CD4-positive, alpha-beta T cell treated with Interferon alpha-2 for 1 hour (primary cell): ENCODE measurements at places on chromosomes 1 and 21.

DNA sequence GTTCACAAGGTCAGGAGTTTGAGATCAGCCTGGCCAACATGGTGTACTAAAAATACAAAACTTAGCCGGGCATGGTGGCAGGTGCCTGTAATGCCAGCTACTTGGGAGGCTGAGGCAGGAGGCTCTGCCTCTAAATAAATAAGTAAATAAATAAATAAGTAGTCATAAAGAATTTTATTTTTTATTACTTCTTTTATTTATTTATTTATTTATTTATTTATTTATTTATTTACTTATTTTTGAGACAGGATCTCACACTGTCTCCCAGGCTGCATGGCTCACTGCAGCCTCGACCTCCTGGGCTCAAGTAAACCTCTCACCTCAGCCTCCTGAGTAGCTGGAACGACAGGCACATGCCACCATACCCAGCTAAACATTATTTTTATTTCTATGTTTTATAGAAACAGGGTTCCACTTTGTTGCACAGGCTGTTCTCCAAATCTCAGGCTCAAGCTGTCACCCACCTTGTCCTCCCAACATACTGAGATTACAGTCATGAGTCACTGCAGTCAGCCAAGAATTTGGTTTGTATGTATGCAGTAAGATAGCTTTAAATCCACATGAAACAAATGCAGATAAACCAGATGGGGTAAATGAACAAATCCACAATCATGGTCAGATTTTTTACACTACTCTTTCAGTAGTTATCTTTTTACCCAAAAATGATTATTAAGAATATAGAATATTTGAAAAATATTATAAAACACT lies 523.3 kb upstream of the RGS18 start:
- DNase-seq, result no peak

DNA sequence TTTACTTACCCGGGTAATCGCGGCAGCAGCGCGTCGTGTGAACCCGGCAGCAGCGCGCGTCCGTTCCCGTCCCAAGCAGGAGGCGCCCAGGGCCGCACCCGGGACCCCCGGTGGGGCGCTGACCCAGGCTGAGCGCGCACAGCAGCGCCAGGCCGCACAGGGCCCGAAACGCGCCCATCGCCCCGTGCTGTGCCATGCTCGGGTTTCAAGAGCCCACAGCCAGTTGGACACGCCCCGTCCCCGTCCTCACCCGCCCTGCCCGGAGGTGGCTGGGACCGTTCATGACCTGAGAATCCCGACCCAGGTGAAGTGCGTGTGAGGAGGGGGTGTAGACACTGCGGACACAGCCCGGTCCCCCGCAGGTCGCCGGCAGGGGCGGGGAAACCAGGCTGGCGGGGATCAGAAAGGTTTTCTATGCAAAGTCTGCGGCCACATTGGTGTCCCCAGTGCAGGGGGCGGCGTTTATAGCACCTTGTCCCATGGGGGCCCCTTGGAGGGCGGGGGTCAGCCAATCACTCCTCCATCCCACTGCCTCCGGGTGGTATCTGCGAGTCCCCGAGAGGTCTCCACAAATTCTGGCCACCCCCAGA lies at the start of gene TNFRSF18:
TNFRSF18 (minus strand) TSS at position 217 of the 590 bp plus-strand sequence; CDS start at position 196, 21 bp downstream.
- no peak for DNase-seq

DNA sequence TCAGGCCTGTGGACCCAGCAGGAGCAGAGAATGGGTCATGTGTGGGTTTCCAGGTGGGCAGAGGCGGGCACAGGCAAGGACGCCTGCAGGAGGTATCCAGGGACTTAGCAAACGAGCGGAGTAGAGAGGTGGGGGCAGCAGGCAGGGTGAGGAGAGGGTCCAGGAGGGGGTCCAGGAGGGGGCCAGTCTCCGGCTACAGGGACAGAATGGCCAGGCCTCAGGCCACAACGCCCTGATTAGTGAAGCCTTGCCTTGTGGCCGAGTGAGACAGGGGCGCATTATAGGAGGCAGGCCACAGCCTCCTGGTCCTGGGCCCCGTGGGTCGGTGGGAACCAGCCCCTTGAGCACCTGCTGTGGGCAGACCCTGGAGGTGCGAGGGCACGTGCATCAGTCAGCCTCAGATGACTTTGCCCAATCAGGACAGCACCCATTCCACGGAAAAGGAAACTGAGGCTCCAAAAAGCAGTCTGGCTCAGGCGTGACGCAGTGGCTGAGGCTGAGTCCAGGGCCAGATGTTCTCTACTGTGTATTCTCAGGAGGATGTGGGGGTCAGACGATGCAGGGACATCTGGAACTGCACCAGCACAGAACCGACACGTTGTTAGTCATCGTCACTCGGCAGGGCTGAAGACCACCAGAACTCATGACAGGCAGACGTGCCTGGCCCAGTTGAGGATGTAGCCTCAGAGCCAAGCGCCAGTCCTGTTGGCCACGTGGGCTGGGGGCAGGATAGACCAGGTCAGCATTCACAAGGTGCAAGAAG lies 113.7 kb downstream of the CRYAA start:
- DNase-seq, result no peak

DNA sequence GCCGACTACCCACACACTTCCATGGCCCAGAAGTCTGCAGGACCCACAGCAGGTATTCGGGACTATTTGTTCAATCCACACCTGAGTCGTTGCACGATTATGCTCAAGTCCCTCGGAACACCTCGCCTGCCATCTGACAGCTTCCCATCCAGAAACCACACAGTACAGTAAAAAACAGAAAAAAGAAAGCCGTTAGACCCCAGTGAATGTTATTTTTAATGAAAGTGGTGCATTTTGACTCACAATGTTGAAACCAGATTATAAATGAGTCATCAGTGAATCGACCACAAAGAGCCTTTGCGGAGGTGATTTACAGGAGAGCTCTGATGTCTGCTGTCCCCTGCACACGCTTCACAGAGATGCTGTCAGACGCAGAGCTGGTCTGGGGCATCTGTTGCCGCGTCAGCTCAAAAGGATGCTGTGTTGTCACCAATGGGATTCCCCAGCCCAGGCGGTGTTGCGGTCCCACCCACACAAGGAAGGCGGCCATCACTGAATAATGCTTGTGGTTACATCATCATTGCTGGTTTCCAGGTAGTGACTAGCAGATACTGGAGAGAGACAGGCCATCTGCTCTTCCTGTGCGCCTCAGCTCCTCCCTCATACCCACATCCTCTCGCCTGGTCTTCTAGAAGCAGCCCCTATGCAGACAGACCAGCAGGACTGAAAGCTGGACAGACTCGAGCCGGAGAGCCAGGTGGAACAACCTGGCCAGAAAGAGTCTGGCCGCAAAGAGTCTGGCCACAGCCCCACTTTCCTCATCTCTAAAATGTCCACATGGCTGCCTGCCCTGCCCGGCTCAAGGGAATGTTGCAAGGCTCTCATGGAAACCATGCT lies 116.8 kb downstream of the TOMM20 start:
- peak; percentile 97 for DNase-seq

DNA sequence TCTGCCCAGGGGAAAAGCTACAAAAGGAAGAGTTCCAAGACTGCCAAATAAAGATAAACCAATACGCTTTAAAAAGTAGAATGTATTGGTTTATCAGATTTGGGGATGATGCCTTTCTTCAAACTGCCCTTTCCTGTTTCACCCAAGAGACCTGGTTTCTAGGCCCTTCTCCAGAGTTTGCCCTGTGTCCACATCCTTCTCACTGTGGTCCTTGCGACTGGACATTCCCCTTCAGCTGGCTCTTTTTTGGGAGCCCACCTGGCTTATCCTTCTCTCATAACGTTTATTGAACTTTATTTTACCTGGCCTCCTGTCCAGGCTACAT lies 490 bp upstream of the CZIB start:
- DNase-seq, result no peak

GRCh38 chr1:238752327-238752726 lies 634.0 kb upstream of the CHRM3 start:
- DNase-seq, result no peak

- no peak for DNase-seq
Measured at GRCh38 chr1:46174448-46175231, at the start of gene TSPAN1. Gene TSPAN1 (plus strand): TSS chr1:46175087. CDS start chr1:46181108, 6,021 bp downstream.

GRCh38 chr1:74869702-74870101 lies 136.8 kb downstream of the TYW3 start:
- DNase-seq, result no peak

- peak; percentile 51 for DNase-seq
Measured at GRCh38 chr1:180515857-180516388, 13.5 kb upstream of the ACBD6 start.

GRCh38 chr1:199377211-199377610 lies 650.3 kb upstream of the NR5A2 start:
- no peak for DNase-seq

- DNase-seq, result no peak
Measured at GRCh38 chr1:198166900-198167299, 10.1 kb downstream of the NEK7 start.

DNA sequence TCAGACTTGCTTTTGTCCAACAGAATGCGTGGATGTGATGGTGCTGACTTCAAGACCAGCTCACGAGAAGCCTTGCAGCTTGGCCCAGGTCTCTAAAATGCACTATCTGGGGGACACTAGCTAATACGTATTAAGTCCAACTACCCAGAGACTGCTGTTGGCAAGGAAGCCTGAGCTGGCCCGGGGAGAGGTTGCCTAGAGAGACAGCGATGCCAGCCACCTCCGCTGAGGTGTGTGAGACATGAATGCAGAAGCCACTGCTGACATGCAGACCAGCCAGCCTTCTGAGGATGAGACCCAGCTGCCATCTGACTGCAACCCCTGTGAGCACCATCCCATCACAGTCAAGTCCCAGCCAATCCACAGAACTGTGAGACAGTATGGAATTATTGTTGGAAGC lies 32.5 kb downstream of the THAP3 start:
- DNase-seq, result no peak

DNA sequence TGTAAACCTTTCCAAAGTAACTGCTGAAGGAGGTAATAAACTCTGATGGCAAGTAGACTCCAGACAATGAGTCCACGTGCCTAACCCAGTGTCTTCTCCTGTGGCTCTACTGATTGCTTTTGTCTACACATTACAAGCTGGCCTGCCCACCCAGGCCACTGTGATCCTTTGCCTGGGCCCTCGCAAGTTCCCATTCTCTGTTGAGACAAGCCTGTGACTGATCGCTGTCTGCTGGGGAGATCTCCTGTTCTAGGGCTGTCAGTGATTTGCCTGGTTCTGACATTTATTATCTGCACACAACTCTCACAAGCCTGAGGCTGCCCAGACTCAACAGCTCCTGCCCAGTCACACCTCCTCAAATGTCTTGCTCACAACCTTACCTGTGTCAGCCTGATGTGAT lies 81.4 kb downstream of the CYYR1 start:
- DNase-seq, result no peak

- DNase-seq, result peak; percentile 82
Measured at GRCh38 chr1:23528250-23528978, 2.6 kb downstream of the E2F2 start.

GRCh38 chr1:216086678-216087077 lies 336.6 kb downstream of the USH2A start:
- no peak for DNase-seq

DNA sequence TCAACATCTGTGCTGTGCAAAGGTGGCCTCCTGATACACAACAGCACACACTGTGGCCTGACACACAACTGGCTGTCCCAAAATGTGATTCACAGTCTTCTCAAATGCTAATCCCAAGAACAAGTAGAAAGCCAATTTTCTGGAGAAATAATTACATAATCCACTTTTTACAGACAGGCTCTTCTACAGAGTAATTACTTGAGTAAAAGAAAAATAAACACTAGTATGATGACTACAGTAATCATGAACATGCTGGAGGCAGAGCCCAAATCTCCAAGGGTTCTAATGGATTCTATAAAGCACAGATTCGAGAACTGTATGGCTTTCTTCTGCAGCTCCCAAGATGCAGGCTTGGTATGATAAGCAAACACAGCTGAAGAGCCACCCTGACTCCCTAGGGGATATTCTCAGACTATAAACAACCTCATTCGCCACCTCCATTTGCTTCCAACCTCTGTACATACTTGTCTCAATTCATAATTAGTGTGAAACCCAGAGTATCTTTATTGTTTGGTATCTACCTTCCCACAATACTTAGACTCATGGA lies 81.9 kb downstream of the SIPA1L2 start:
- DNase-seq, result no peak

DNA sequence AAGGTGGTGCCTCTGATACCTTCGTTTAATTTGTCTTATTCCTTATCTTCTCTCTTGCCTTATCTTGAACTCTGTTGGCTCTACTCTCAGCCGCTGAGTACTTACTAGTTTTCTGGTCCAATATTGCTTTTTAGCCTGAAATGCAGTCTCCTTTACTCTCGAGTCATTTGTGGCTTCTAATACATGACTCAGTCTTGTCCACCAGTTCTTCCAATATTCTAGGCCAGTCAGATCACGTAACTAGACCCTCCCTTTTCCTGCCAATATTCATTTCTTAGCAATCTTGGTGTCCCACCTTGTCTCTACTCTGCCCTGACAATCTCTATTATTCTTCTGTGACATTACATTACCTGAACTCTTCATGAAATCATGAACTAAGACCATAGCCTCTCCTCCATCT lies 555.8 kb downstream of the DPYD start:
- no peak for DNase-seq

GRCh38 chr1:115969509-115969908 lies 6.8 kb upstream of the SLC22A15 start:
- no peak for DNase-seq

DNA sequence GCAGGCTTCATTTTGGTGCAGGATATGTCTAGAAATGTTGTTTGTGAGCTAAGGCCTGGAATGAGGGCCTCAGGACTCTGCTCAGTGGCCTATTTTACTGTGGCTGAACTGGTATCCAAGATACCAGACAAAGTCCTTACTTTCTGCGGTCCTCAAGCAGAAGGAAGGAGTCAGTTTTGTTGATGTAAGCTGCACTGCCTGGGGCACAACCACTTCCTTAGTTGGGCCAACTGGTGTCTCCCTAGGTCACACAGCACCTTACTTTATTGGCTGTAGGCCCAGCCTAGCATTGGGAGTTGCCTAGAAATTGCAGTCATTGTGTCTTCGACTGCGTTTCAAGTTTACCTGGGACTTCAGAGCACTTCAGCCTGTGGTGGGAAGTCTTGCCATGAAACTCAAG lies 1322.7 kb downstream of the AMY1C start:
- no peak for DNase-seq

GRCh38 chr21:15206514-15206913 lies 141.7 kb upstream of the NRIP1 start:
- no peak for DNase-seq
